ENCODE measurements at places on chromosomes 12 and 14.

GRCh38 chr14:22106700-22107697, 433.4 kb upstream of the OR4E1 start:
- DNase-seq, result no peak

DNA sequence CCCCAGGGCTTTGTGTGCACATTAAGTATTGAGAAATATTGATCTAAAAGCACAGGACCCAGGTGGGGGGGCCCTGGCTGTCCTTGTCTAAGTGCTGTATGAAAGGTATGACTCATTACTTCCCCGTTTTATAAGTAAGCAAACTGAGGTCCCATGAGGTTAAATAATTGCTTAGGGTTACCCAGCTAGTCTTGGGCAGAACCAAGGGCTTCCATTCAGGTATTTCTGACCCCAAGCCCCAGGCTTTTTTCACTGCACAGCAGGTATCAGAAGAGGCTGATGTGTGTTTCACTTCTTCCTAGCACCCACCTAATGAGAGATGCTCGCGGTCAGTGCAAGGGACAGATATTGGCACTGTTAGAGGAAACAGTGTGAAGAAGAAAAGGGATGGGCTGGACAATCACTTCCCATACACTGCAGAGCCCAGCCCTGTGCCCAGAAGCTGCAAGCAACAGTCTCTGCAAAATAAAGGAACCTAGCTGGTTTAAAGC, 4.7 kb upstream of the TC2N start:
- DNase-seq, result peak; percentile 32

GRCh38 chr14:93731753-93732152, 56.5 kb downstream of the PRIMA1 start:
- DNase-seq, result no peak

DNA sequence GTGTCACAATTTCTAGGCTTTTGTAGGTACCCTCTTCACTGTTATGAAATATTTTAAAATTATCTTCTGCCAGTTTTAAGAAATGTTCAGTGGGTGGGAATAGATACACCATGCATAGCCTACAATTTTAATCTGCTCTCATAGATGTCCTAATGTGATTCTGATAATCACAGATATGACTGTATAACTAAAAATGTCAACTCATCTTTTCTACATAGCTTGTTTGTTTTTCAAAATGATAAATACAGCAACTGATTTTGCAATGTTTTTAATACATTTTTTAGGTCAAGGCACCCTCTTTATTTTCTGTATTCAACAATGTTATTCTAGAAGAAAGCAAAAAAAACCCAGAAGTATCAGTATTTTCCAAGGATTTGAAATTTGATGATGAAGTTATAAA, 61.6 kb downstream of the LRRC9 start:
- DNase-seq, result no peak

DNA sequence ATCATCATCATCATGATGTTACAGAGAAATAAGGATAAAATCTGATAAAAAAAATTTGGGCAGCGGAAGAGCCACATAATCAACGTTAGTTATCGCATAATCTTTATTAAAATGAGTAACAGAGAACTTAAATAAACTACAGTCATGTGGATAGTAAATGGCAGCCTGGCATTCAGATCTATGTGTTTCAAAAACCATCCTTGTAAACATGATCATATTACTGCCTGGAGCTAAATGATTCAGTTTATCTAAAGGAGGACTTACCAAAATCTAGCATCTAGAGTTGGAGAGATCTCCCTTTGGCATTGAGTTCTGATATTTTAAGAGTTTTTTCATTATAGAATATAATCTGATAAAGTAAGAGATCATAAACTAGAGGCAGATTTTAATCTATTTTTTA, 200.1 kb upstream of the MGAT4C start:
- no peak for DNase-seq

DNA sequence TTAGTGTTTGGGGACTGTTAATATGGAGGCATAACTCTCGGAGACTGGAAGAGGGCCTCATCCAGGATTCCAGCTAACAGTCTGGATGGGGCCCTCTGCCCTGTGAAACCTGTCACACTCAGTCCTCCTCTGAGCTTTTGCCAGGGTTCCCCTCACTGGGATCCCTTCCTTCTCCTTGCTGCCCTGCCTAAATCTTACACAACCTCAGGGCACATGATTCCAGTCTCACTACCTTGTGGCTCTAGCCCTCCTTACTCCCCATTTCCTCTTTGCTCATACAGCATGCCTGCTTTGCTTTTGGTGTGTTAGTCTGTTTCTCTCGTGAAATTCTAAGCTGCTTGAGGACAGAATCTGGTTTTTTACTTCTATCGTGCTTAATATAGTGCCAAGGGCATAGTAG, 942 bp upstream of the GSG1 start:
- no peak for DNase-seq

GRCh38 chr14:72554401-72554800, 339.5 kb downstream of the DPF3 start:
- DNase-seq, result no peak

- no peak for DNase-seq
Measured at GRCh38 chr12:56541631-56542030, 20.0 kb downstream of the RBMS2 start.

- DNase-seq, result no peak
Measured at GRCh38 chr12:89678225-89678624, 30.4 kb downstream of the ATP2B1 start.

DNA sequence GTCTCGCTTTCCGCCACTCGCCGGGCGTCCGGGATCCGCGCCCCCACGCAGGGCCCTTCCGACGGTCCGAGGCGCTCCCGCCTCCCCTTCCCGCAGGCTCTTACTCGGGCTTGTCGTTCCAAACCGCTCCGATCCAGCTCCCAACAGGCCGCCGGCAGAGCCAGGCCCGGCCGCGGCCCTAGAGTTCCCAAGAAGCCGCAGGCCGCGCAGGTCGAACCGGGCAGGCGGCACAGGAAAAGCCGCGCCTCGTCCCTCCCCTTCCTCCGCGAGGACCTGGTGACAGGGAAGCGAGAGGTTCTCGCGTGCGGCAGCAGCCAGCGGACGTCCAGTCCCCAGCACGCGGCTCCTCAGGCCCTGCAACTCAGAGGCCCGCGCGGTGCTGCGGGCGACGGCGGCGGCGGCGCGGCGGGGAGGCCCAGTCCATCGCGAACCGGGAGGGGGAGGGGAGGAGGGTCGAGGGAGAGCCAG, 272 bp downstream of the HECTD1 start:
- DNase-seq, result no peak

- no peak for DNase-seq
Measured at GRCh38 chr12:129538137-129538536, 365.7 kb downstream of the TMEM132D start.

DNA sequence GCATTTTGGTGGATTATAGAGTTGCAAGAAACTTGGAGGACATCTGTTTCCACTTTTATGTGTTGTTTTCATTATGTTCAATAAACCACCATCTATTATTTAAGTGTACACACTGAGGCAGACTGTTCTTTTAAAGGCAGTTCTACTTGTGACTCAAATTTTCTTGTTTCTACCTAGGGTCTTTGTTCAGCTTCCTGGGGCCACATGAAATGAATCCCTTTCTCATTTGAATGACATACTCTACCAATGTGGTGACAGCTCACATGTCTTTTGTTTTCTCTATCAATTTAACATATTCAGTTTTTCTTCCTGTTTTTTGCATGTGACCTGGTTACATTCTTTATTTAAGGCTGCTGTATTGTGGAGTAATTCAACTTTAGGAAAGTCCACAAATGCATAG, 7.9 kb downstream of the SLC16A7 start:
- no peak for DNase-seq

GRCh38 chr14:93959239-93960107, 16.9 kb downstream of the ASB2 start:
- DNase-seq, result peak; percentile 93

DNA sequence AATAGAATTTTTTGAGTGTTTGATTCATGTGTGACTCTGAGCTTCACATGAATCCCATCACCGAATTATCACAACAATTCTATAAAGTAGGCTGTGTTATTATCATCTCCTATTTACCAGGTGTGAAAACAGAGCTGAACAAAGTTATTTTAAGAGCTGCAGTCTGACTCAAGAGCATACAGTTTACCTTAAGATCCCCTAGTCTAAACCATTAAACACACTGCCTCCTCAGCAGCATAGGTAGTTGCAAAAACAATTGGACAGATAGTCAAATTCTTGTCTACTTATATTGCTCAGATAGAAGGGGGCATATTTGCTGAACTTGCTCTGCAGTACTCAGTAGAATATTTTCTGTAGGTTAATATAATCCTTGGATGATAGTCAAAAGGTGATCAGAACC, 219.8 kb upstream of the ATP2B1 start:
- no peak for DNase-seq
